Hematopoietic multipotent progenitor cell treated with erythropoietin and hydrocortisone succinate and interleukin-3 and kit ligand, for 15 days (in vitro differentiated cells): ENCODE measurements at places on chromosomes 13 and 19.

DNA sequence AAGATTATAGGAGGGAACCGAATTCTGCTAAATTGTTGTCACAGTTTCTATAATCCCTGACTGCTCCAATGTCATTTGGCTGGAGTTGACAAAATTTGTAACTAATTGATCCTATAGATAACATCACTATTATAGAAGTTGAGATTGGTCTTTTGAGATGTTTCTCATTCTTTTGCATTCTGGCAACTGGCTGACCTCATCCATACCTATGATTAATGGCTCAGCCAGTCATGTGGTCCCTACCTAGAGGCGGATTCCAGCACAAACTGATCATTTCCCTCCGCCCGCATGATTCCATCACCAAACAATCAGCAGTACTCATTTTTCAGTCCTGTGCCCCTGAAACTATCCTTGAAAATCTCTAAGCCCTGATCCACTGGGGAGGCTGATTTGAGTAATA is 4.2 kb downstream of the PSG2 start:
- no peak for DNase-seq

GRCh38 chr13:45548281-45548680 is 67.3 kb downstream of the ERICH6B start:
- no peak for DNase-seq

DNA sequence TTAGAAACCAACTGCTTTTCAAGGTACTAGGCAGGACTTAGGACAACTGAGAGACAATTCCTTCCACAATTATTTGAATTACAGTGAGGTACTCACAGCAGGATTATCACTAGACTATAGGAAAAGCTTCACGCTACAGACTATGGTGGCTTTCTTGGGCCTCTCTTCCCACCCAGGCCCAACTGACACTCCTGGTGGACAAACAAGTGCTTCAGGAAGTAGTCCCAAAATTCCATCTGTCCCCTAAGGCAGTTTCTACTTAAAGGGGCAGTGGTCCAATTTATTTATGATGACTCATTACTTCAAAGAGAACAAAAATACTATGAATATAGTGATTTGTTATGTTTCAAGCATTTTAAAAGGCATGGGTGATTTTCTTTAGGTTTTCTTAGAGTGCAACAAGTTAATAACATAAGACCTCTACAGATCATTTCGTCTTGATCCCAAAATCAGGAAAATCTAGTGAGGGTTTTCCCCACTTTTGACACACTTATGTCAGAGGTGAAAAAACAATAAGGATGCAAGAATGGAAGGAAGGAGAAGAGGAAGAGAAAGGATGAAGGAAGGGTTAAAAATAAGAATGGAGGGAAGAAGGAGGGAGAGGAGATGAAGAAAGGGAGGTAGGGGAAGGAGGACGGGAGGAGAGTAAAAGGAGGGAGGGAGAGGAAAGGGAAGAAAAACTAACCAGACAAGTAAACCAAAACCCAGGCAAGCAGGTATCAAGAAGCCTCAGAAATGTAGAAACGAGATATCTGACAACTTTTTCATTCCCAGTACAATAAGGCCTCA is 100.7 kb downstream of the SERP2 start:
- no peak for DNase-seq

DNA sequence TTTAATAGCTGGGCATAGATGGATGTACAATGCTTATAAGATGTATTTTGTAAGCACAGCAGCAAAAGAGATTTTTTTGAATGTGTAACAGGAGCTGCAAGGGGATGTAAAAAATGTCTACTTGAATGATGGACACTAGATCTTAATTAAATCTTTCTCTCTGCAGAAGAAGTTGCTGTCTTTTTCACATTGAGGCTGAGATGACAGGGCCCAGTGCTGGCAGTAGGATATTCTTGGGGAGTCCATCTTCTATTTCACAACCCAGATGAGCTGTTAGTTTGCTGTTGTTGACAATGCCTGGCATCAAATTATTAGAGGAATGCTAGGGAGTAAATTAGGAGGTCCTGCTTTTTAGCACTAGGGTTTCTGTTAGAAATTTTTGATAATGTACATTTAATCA is 698.7 kb downstream of the SLITRK5 start:
- no peak for DNase-seq

GRCh38 chr13:113857531-113858195 is 6.2 kb downstream of the GAS6 start:
- DNase-seq, result no peak

DNA sequence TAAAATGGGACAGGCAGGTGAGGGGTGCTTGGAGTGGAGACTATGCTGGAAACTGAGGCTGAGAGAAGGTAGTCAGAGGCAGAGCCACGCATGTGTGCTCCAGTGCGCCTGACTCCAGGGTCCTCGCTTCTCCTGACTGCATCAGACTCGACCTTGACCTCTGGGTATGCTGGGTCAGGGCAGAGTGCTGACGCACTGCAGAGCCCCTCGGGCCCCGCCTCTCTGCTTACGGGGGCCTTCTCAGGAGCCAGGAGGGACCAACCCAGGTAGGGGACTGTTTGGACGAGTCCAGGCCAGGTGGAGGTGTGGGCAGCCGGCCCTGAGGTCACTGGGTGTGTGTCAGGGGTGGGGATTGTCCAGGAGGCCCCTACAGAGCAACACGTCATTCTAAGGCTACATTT is 22.9 kb upstream of the SLC7A10 start:
- no peak for DNase-seq

- no peak for DNase-seq
Observed at GRCh38 chr19:6710273-6711077, 10.0 kb downstream of the C3 start.

DNA sequence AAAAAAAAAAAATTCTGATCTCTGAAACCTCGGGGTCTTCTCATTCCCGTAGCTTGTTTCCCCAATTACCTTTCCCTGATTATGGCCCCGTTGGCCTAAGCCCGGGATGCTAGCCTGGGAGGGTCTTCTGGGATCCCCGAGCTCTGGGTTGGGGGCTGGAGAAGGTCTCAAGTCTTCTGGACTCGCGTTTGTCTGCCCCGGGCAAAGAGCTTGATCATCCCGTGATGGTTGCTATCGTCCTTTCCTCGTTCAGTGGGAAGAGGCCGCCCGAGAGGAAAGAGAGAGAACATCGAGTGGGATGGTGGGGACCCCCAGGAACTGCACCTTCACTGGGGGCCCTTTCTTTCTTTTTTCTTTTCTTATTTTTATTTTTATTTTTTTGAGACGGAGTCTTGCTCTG is 2.4 kb downstream of the GNA15 start:
- no peak for DNase-seq

GRCh38 chr13:105655046-105655445 is 880.4 kb downstream of the EFNB2 start:
- DNase-seq, result no peak
